ENCODE measurements at places on chromosomes 7 and 10.
A peak's percentile ranks its signal among the peaks of the same experiment; 100 is the strongest.

DNA sequence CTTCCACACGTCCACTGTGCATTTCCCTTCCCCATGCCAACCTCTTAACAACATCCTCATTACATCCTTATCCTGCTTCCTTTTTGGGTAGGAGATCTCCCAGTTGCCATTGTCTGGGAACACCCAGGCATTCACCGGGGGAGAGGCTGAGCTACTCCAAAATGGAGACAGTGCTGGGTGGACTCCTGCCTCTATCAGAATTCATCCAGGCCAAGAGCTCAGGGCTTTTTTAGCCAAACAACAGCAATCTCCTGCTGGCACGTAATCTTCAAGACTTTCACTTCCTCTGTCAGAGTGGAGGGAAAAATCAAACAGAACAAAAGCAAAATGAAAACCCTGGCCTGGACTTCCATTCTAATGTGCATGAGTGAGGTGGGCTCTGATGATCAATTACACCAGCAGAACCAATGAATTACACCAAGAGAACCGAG, 245.0 kb downstream of the PRPF18 start:
- DNase-seq = no peak

DNA sequence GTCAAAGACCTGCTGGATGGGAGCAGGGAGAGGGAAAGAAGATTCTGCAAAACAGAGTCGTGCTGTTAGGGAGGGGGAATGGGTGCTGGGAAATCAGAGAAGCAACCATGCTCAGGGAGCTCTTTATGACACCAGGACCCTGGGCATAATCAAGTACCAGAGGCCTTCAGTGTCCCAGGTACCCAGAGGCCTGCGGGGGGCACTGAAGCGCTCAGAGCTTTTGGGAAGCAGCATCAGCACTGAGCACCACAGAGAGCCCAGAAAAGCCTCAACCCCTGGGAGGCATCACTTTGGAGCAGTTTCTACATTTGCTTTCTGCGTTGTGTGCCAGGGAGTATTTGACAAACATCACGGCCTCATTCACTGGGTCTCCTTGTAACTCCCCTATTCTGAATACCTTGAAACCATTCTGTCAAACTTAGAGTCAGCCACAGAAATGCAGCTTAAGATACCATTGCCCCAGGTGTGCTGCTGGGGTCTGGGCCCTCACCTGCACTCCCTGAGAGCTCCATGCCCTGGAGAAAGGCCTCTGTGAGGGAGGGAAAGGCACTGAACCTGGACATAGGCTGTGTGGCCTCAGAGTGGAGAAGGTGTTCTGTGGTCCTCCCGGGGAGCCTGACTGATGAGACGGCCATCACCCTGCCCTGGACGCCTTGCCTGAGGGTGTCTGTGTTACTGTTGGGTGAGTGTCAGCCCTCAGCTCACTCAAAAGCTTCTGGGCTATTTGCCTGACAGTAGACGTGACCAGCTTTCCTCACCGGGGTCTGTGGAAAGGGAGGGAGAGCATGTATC, 37.1 kb downstream of the CXCL12 start:
- no peak for DNase-seq

GRCh38 chr10:77267703-77268675, 369.6 kb downstream of the KCNMA1 start:
- DNase-seq = no peak

DNA sequence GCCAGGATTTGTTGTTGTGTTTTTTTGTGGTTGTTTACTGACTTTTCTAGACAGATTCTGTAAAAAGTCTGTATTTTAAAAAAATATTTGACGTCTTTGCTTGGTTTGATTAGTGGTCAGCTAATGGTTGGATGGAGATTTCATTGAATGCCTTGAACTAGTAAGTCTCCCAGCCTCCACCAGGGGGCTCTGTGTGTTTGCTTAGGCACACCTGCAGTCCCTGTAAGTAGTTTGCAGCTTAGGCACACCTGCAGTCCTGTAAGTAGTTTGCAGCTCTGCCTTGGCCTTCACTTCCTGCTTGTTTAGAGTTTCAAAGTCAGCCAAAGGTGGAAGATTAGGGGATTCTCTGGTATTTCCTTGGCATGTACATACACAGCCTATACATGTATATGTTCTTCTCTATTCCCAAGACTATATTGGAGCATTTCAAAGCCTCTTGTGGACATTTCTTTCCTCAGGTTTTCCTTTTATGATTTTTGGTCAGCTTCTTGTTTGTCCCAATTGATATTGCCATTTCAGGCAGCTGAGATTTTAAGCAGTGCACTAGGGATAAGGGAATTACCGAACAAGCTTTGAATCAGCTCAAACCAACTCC, 101.6 kb downstream of the CCSER2 start:
- peak; percentile 44 for DNase-seq

DNA sequence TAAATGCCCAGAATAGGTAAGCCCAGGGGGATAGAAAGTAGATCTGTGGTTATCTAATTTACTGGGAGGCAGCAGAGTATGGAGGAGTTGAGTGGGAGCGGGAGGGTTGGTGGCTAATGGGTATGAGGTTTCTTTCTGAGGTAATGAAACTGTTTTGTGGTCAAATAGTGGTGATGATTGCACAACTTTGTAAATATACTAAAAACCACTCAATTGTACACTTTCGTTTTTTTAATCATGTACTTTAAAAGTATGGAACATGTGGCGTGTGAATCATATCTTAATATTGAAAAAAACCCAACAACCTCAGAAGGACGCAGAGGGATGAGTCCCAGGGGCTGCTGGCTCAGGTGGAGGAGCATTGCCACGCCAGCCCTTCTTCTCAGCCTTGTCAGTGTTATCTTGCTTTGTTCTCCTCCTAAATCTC, 118.1 kb downstream of the WDR11 start:
- no peak for DNase-seq

GRCh38 chr10:20890491-20891337, 6.4 kb downstream of the NEBL start:
- DNase-seq = no peak

GRCh38 chr7:45881759-45882464, 6.4 kb upstream of the IGFBP1 start:
- DNase-seq = no peak

DNA sequence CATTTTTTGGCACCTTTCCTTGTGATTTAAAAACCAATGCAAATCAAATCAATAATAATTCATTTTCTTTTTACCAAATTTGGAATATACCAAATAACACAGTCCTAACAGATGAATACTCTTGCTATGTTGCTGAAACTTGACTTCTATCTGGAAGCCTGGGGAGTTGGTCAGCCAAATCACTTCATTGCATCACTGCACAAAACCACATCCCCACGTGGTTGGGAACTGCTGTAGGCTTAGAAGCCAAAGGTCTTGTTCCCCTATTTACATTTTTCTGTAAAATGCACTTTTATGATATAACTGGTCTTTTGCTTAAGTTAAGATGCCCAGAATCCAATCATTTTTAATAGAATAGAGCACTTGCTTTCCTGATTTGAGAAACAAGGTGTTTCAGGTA, 15.2 kb downstream of the GPR85 start:
- no peak for DNase-seq

DNA sequence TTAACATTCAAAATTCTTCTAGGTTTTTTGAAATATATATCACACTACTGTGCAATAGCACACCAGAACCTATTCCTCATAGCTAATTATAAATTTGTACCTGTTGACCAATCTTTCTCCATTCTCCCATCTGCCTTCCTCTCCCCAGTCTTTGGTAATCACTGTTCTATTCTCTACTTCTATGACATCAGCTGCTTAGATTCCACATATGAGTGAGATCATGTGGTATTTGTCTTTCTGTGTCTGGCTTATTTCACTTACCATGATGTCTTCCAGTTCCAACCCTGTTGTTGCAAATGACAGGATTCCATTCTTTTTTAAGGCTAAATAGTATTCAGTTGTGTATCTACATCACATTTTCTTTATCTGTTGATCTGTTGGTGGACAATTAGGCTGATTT, 54.4 kb upstream of the CCDC6 start:
- DNase-seq = no peak

- no peak for DNase-seq
Observed at GRCh38 chr10:121695731-121696464, 97.7 kb upstream of the FGFR2 start.

DNA sequence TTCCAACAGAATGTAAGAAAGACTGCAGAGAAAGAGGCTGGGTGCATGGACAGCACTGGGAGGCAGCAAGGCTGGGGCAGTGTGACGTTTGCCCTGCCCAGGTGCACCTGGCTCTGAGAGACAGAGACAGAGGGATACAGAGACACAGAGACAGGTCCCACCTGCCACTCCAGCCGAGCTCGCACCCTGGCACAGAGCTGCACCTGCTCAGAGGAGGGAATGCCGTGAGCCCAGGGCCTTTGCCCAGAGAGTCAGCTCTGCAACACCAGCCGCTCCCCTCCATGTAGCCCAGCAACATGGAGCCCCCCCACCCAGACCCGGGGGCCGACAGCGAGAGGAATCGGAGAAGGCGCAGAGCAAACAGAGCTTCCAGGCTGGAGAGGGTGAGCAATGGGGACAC, 35.3 kb upstream of the PROSER2 start:
- no peak for DNase-seq

GRCh38 chr10:132027423-132027983, 38.2 kb upstream of the JAKMIP3 start:
- DNase-seq = no peak

DNA sequence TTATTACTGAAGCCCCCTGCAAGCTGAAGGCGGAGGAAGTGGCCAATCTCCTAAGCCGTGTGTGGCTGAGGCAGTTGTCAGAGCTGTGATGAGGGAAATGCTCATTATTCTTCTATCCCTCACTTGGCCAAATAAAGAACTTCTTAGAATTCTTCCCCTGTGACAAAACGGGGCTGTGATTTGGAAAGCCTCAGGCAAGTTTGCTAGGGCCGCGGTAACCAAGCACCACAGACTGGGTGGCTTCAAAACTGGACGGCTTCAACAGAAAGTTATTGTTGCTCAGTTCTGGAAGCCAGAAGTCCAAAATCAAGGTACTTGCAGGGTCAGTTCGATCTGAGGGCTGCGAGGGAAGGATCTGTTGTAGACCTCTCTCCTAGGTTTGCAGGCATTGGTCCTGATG, 72.3 kb upstream of the STEAP1B start:
- no peak for DNase-seq

- no peak for DNase-seq
Observed at GRCh38 chr7:93399642-93400041, 167.5 kb downstream of the VPS50 start.

- DNase-seq = no peak
Observed at GRCh38 chr10:88565072-88565471, 18.0 kb downstream of the RNLS start.

DNA sequence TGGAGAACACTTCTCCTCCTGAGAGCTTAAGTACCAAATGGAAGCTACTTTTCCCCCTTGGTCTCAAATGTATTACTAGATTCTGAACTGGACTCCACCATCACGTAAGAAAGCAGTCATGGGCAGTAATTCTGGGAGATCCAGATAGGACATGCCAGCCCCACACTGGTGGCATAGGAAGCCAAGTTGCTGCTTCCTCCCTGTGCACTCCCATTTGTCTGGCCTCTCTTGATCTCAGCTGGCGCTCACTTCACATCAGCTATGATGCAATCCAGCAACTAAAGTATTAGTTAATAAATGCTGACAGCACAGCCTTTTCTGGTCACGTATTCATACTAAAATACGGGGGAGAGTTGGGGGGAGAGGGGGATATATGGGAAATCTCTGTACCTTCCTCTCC, 3.4 kb upstream of the IL6 start:
- DNase-seq = no peak

GRCh38 chr10:22853906-22854447, 73.9 kb upstream of the ARMC3 start:
- no peak for DNase-seq

DNA sequence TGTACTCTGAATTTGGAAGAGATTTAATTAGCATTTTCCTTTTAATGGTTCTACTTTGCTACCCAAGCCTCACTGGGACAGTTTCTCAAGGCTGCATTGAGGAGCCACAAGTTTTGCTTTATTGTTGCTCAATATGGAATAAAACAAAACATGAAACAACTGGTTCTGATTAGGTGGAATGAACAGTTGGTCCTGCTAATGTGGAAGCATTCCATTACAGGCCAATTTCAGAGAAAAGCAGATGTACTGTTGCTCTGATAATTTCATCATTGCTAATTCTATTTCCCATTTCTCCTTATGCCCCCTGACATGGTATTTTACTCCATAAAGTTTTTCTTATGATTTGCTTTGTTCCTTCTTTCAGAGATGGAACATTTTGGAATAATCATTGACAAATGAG, 66.0 kb upstream of the PAPSS2 start:
- no peak for DNase-seq
